ENCODE measurements at places on chromosomes 11 and 22. TPM values are rescaled to one million over a fixed set of nuclear protein-coding genes. Genes with fewer than 3 reads are reported as not detected.

CCDC87 gene
- 0.09 TPM for total RNA-seq

NAALAD2 gene
- total RNA-seq: 5.5 TPM

OTOG gene
- under 0.01 TPM for total RNA-seq

DNA sequence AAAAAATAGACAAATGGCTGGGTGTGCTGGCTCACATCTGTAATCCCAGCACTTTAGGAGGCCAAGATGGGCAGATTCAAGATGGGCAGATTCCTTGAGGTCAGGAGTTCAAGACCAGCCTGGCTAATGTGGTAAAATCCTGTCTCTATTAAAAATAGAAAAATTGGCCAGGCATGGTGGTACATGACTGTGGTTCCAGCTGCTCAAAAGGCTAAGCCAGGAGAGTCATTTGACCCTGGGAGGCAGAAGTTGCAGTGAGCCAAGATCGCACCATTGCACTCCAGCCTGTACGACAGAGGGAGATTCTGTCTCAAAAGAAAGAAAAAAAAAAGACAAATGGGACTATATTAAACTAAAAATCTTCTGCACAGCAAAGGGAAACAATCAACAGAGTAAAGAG, 55.4 kb downstream of the USP35 start:
- H3K36me3 ChIP-seq: peaks cover 7% of the 10 kb centered on the region
- no peaks in the 10 kb centered on the region for H3K4me1 ChIP-seq
- H3K4me3 ChIP-seq: no peak overlapping the region
- DNase-seq: no peak

GRCh38 chr22:19632668-19633148, 81.6 kb upstream of the SEPTIN5 start:
- H3K27me3 ChIP-seq: peaks cover 5% of the 10 kb centered on the region
- DNase-seq: no peak
- no peaks in the 10 kb centered on the region for H3K36me3 ChIP-seq
- H3K27ac ChIP-seq: no peak overlapping the region

GRCh38 chr22:29195118-29195963, 10.4 kb upstream of the EMID1 start:
- peaks cover 5% of the 10 kb centered on the region for H3K4me1 ChIP-seq
- no peaks in the 10 kb centered on the region for H3K36me3 ChIP-seq
- no peak overlapping the region for H3K4me3 ChIP-seq
- DNase-seq: no peak

All from muscle of leg (tissue), 16 donors.